ENCODE measurements at places on chromosomes 2 and 18. TPM values are rescaled to one million over a fixed set of nuclear protein-coding genes. Genes with fewer than 3 reads are reported as not detected.

The PAX3 gene
- not detected for polyA plus RNA-seq

DNA sequence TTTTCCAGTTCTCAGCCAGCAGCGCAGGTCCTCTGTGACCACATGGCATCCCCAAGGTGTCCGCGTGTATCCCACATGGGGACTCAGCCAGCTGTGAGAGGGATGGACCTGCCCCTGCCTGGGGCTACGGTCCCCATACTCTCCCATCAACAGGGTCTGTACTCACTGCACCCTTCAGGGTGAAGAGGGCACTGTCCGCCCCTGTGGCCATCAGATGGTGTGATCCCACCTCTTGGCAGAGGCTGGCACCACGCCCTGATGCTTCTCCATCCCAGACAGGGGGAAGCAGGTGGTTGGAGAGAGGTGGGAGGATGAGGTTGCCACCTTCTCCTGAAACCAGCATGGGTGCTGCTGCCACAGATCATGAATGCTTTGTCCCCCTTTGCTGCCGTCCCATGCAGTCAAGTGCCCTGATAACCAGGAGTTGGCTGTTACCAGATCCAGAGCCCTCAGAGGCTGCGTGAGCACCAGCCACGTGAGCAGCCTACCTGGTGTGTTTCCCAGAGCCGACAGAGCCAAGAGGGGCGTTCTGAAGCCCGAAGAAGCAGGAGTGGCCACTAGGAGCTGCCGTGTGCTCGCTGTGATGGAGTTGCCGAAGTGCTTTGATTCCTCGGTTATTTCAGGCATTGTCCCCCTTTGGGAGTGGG lies 93.9 kb downstream of the SH3RF3 start:
- DNase-seq, result no peak
- H3K36me3 ChIP-seq, result no peaks in the 10 kb centered on the region
- no peaks in the 10 kb centered on the region for H3K4me1 ChIP-seq
- peaks cover 37% of the 10 kb centered on the region for H3K27me3 ChIP-seq
- no peak overlapping the region for H3K27ac ChIP-seq

The STK39 gene
- polyA plus RNA-seq, result 14.0 TPM

The KIAA2012 gene
- not detected for polyA plus RNA-seq

The NEU2 gene
- polyA plus RNA-seq, result not detected

- peaks cover 9% of the 10 kb centered on the region for H3K27me3 ChIP-seq
- H3K36me3 ChIP-seq, result no peaks in the 10 kb centered on the region
- DNase-seq, result no peak
- no peak overlapping the region for H3K27ac ChIP-seq
- H3K4me1 ChIP-seq, result no peaks in the 10 kb centered on the region
Observed at GRCh38 chr18:24536326-24536725, 75.9 kb downstream of the HRH4 start.

DNA sequence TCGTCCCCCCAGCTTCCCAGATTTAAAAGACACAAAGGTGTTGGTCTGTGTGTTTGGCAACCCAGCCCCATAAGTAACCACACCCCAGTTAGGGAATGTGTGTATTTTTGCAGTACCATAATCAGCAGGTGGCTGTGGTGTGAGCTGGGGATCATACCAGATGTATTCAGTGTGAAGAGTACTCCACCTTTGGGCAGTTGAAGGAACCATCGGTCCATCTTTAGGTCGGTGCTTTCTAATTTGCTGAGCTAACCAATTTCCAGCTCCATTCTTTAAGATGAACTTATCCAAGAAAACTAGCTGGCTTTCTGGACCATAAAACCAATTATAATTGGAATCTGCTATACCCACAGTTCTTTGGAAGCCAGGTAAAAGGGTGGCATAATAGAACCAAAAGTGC lies 3.2 kb downstream of the DSEL start:
- H3K27me3 ChIP-seq, result no peaks in the 10 kb centered on the region
- no peak for DNase-seq
- peaks cover 6% of the 10 kb centered on the region for H3K4me1 ChIP-seq
- no peak overlapping the region for H3K27ac ChIP-seq
- H3K4me3 ChIP-seq, result no peak overlapping the region

The ATP5MC3 gene
- 783 TPM for polyA plus RNA-seq

- no peak overlapping the region for H3K27ac ChIP-seq
- no peak overlapping the region for H3K4me3 ChIP-seq
- no peak for DNase-seq
- no peaks in the 10 kb centered on the region for H3K36me3 ChIP-seq
- H3K4me1 ChIP-seq, result peaks cover 22% of the 10 kb centered on the region
- no peaks in the 10 kb centered on the region for H3K27me3 ChIP-seq
Observed at GRCh38 chr18:75066936-75067335, 142.0 kb downstream of the PTGR3 start.

DNA sequence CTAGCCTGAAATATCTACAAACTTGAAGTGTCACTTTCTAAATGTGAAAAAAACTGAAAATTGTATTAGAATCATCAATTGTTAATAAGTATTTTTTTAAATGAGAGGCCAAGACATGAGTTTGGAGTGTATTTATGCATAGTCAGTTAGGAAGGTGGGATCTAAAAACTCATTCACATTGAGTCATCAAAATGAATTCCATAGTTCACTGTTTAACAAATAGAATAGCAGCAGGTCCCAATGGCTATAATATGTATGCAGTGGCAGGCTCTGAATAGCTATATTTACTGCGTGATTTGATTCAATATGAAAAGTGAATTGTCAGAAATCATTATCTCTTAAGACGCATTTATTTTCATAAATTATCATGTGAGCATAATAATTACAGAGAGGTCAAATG lies 256.1 kb downstream of the ZNF385B start:
- H3K27me3 ChIP-seq, result no peaks in the 10 kb centered on the region
- H3K4me1 ChIP-seq, result no peaks in the 10 kb centered on the region
- no peaks in the 10 kb centered on the region for H3K36me3 ChIP-seq
- no peak for DNase-seq

DNA sequence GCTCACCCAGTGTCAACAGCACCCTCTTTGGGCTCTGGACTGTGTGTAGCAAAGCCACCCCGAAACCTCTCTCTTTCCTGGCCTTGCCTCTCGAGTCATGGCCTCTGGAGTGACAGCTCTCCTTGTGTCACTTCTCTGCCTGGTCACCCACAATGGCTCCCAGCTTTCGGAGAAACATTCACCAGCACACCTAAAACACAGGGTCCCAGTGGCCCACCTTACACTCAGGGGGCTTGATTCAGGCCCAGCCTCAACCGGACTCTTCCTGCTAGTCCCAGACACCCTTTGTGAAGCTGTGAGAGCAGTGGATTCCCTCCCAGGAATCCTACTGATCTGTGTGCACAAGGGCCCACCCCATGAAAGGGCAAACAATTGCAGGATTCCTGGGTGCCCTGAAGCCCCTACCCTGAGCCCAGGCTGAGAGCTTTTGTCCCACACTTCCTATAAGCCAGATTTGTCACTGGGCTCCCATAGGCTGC lies 137.2 kb upstream of the HAAO start:
- no peak for DNase-seq
- H3K36me3 ChIP-seq, result no peaks in the 10 kb centered on the region
- H3K4me1 ChIP-seq, result peaks cover 60% of the 10 kb centered on the region
- H3K4me3 ChIP-seq, result no peak overlapping the region

The MTHFD2 gene
- 50.9 TPM for polyA plus RNA-seq

All from keratinocyte (primary cell).